ENCODE measurements at places on chromosomes 2 and 18.
A peak's percentile ranks its signal among the peaks of the same experiment; 100 is the strongest.

- no peak for DNase-seq
Measured at GRCh38 chr2:45925636-45926366, 274.3 kb downstream of the PRKCE start.

- DNase-seq: peak; percentile 98
Measured at GRCh38 chr2:200787351-200788120, 24.2 kb upstream of the BZW1 start.

GRCh38 chr2:71100195-71100964, 29.6 kb downstream of the MCEE start:
- DNase-seq: peak; percentile 57

DNA sequence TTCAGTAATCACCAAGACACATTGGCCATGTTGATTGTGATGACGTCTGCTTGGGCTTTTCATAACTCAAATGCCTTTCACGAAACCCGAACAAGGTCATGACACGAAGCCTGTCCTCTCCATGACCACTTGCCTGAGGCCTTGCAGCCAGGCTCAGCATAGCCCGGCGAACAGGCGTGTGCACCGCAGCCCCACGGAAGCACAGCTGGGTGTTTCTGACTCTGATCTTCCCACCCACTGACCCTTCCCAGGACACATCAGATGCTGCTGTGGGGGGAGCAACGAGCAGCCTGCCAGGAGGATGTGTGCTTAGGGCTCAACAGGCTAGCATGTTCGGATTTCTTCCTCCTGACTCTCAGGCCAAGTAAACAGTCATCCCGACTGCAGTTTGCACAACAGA, 369.4 kb upstream of the SALL3 start:
- DNase-seq: no peak

DNA sequence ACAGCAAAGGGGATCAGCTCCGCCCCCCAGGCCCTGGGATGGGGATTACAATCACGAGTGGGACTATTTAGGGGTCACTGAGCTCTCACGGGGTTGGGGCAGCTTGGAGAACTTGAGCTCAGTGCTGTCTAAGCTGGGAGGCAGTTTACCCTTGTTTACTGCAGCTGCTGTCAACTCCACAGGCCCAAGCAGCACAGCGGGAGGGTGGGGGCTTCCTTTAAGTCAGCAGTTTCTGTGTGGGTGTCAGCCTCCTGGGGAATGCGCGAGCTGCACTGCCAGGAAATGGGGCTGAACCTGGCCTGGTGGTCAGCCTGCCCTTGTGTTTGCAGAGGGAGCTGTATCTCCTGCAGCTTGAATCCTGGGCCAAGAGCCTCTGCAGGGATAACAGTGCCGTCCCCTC, 29.8 kb downstream of the TOGARAM2 start:
- DNase-seq: no peak

DNA sequence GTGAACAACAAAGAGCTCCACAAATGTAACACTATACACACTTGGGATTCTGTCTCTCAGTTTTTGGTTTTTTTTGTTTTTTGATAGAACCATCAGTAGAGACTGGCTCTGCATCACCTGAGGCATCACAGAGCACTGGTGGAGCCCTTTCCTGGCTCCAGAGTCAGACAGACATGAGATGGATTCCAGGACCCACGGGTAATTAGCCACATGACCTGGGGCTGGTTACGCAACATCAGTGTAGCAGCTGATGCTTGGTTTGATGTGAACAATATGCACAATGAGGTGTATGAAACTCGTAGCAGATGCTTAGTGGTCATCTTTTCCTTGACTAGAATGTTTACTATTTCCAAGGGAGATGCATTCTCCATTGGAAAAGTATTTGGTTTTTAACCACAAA, 40.7 kb downstream of the CMPK2 start:
- no peak for DNase-seq

- DNase-seq: no peak
Measured at GRCh38 chr18:59029663-59030429, 109.8 kb upstream of the SEC11C start.

GRCh38 chr2:48080534-48081316, 174.4 kb upstream of the FBXO11 start:
- no peak for DNase-seq

GRCh38 chr18:2883076-2883735, 36.4 kb downstream of the EMILIN2 start:
- no peak for DNase-seq

DNA sequence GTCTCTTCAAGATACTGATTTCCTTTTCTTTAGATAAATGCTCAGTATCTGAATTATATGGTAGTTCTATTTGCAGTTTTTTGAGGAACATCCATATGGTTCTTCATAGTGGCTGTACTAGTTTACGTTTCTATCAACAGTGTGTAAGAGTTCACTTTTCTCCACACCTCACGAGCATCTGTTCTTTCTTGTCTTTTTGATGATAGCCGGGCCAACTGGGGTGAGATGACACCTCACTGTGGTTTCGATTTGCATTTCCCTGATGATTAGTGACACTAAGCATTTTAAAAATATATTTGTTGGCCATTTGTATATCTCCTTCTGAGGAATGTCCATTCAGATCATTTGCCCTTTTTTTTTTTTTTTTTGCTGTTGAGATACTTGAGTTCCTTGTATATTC, 458.8 kb downstream of the SETBP1 start:
- no peak for DNase-seq

- no peak for DNase-seq
Measured at GRCh38 chr2:25566694-25567093, 106.7 kb downstream of the DTNB start.

DNA sequence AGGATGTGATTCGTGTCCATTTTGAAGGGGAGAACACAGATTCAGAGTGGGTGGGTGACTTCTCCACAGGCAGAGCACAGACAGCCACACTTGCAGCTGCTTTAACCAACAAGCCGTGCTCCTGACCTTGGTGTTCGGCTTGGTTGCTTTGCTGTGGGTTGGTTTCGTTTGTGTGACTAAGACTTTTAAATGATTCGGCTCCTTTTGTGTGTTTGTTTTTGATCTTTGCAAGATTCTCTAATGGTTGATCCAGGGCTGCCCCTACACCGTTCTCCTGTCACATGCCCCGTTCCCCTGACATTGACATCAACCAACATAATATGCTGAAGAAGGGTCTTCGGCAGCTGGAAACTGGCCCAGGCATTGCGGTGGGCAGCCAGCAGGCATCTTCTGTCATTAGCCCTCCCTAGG, 95.9 kb upstream of the MBOAT2 start:
- DNase-seq: no peak

DNA sequence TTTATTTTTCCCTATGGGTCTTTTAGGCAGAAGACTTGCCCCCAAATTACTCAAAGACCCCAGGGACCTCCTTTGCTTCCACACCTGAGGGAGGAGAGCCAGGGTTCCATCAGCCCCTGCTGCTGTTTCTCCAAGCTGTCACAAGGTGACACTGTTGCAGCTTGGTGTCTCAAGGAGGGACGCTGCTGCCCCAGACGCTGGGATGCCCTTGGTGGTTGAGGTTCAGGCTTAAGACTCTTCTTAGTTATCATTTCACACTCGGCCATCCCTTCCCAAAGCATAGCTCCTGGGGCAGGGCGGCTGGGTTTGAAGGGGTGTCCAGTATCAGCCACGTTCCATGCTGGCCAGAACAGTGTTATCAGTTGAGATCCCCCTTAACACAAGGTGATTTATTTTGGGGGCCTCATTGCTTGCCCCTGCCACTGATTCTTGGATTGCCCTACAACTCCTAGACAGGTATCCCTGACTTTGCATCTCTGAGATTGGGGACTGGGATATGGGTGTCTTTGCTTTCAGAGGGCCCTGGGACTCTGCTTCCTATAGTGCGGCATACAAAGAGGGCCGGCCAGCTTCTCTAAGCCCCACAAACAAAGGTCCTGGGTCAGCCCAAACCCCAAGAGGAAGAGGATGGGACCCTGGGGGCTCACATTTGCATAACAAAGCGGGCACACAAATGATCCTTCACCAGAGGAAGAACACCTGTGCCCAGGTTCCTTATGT, 22.7 kb downstream of the GPR55 start:
- DNase-seq: peak; percentile 39

DNA sequence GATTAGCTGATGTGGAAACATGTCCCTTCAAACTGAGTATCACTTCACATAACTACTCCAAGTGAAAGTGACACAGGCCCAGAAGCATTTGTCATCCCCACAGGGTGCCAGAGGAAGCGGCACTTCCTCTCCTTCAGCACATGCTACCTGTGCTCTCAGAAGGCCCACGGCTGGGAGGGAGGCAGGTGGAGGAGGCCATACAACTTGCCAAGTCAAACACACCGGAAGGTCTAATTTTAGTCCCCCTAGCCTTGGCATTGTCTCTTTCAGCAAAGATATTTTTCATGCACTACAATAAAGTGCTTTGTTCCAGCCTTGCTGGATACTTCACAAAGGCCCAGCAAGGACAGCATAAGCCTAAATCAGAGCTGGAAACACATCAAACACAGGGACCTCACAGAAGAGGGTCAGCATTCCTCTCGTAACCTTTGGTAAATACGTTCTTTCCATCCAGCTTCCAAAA, 38.0 kb downstream of the VSNL1 start:
- DNase-seq: peak; percentile 10

GRCh38 chr2:222752746-222753145, 81.3 kb downstream of the MOGAT1 start:
- no peak for DNase-seq

DNA sequence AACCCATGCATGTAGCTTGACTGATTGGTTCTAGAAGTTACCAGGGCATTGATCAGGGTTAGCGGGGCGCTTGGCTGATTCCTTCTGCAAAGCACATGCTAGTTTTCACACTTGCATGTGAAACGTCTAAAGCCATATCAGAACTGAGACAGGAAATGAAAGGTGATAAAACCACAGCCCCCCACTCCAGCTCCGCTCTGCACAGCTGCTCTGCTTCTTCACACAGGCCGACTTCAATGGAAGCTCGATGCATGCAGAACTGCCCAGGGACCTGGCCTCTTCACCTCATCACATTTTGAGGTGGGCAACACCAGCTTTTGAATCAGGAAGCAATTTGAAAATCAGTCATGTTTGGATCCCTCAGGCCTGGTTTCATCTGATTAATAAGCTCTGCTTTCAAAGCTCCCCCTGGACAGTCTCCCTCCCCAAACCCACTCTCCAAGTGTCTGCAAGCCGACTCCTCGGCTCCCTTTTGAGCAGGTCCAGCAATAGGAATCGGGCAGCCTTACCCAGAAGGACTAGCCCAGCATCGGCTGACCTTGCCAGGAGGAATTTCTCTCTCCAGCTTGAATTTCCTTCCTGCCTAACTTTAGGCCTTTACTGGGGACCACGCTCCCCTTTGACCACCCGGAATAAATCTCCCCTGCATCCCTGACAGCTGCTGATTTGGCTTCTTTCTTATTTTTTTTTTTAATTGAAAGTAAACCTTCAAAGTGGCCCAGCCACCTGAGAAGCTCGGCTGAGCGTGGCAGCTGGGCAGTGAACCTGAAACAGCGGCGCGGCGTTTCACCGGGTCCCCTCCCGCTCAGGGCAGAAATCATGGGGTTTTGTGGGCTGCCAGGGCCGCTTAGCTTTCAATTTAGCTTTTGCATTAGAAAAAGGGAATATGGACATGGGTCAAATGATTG, 31.7 kb downstream of the HRH4 start:
- no peak for DNase-seq

GRCh38 chr2:121667618-121668017, 18.4 kb upstream of the CLASP1 start:
- DNase-seq: no peak

GRCh38 chr2:60717691-60718090, 38.4 kb upstream of the PAPOLG start:
- peak; percentile 97 for DNase-seq

GRCh38 chr2:57278451-57278850, 768.2 kb upstream of the VRK2 start:
- no peak for DNase-seq

GRCh38 chr2:10579441-10579840, 110.3 kb downstream of the NOL10 start:
- DNase-seq: no peak

DNA sequence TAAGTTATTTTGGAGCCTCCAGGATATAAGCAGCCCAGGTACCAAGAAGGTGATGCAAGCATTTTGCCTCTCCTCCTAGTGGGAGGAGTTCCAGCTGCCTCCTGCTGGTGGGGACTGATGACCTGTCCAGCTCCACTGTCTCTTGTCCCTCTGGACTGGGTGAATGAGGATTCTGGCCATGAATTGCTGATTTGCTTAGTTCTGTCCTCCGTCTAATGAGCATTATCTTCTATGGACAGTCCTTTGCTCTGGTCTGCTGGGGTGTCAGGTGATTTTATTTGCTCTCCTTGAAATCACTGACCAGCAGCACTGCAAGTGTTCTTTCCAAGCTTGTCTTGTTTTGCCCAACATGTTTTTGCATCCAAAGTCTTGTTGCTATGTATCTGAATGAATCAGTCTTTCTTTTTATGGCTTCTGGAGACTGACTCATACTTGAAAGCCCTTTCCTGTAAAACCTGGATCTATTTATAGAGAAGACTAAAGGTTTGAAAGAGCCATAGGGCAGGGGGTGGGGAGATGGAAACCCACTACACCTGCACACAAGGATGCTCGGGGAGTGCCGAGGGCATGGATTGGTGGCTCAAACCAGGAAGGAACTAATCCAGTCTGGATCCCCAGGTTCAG, 40.5 kb upstream of the EFHD1 start:
- peak; percentile 97 for DNase-seq

GRCh38 chr2:140714586-140714985, 1416.2 kb downstream of the LRP1B start:
- DNase-seq: no peak

GRCh38 chr2:203361922-203362321, 33.7 kb downstream of the ABI2 start:
- no peak for DNase-seq

DNA sequence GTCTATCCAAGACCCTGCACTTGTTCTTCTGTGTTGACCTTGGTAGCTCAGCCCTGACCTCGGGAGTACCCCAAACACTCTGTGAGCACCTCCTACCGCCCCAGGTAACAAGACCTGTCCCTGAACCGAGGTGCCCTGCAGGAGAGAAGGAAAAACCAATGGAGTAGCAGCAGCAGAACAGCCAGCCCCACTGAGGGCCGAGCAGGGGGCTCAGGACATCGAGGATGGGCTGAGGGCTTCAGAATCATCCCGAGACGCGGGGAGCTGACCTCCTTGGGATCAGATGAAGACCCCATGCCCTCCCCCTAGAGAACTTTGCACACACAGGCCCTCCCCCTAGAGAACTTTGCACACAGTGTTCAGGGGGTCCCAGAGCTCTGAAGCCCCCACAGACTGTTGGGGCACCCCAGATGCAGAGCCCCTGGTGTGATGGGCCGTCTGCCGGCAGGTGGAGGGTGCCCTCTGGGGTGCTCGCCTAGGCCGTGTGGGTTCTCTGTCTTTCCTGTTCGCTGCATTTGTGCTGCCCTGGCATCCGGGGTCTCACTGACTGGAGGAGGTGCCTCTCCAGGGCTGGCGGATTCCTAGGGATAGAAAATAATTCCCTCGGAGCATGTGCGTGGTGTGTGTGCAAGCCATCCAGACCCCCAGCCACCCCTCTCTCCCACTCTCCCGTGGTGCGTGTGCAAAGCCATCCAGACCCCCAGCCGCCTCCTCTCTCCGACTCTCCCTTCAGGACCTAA, 189.1 kb downstream of the TWIST2 start:
- no peak for DNase-seq
